ENCODE measurements at places on chromosomes 16 and 17.

- DNase-seq, result no peak
Measured at GRCh38 chr16:70434484-70435260, 4.2 kb downstream of the ST3GAL2 start.

- no peak for DNase-seq
Measured at GRCh38 chr17:33328129-33328528, 35.0 kb upstream of the ASIC2 start.

DNA sequence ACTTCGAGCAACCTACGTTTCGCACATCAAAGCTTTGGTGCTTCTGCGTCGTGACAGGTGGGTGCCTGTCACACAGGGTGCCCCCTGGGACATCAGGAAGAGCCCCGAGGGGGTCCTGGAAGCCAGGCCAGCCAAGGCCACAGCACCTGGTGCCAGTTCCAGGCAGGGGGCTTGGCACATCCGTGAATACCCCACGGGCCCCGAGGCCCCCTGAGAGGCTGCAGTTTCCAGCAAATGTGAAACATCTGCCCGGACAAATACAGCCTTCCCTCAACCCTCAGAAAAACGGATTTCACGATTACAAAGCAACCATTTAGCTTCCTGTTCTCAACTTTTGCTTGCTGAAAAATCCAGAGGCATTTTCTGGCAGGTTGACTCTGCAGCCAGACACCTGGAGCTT lies 109.3 kb upstream of the METRNL start:
- DNase-seq, result no peak

DNA sequence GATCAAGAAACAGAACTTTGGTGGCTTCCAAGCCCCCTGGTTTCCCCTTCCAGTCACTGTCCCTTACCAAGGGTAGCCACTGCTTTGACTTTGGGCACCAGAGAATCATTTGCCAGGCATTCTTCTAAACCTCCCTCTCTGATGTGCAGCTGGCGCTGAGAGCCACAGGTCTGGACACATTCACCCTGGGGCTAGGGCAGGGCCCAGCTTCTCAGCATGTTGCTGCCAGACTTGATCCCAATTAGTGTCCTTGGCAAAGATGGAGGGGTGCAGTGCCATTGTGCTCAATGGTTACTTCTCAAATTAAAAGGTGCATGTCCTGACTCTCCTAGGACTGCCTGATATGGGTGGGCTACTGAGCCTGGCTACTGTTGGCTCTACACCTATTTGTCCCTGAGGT lies 7.6 kb upstream of the SLC47A2 start:
- no peak for DNase-seq

GRCh38 chr16:88527186-88527936 lies 42.8 kb upstream of the ZC3H18 start:
- no peak for DNase-seq
